Fibroblast of mammary gland (primary cell): ENCODE measurements at places on chromosomes 6 and 20.

- DNase-seq = no peak
Observed at GRCh38 chr6:165390475-165390874, 81.1 kb upstream of the C6orf118 start.

DNA sequence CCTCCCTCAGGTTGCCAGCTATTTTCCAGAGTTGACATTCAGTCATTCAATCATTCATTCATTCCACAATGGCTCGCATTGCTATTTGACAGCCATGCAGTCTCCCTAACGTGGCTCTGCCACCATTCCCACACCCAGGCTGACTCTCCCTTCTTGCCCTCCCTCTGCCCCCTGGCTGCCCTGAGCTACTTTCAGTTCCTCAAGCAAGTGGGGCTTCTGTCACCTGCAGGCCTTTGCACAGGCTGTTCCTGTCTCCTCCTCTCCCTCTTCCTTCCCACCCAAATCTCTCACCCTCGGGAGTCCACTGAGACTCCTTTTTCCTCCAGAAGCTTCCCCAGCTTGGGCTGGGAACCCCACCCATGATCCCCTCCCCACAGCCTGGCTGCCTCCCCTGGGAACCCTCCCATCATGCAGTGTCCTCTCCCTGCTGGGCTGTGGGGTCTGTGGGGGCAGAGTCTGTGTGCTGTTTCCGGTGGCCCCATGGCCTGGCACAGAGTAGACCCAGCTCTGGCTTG is 2.6 kb downstream of the PACSIN1 start:
- DNase-seq = no peak

- DNase-seq = no peak
Observed at GRCh38 chr6:52503323-52503747, 73.5 kb downstream of the TRAM2 start.

DNA sequence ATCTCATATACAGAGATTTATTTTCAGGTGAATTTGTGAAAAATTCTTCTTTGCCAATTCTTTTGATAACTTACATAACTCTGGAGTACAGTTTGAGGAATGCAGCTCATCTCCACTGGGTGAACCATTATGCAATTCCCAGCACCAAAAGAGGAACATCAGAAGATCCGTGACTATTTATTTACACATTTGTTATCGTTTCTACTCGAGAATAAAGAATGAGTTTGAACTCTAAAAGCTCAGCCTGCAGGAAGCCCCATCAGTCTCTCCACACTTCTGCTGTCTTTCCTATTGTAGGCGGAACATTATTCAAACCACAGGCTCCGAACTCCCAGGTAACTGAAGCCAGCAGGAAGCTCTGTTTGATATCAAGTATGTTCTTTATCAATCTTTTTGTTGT is 95.9 kb upstream of the IFNGR1 start:
- DNase-seq = no peak

GRCh38 chr6:108518714-108519576 is 41.8 kb upstream of the FOXO3 start:
- peak; percentile 42 for DNase-seq

- peak; percentile 50 for DNase-seq
Observed at GRCh38 chr6:142943711-142944123, 1.3 kb downstream of the HIVEP2 start.

DNA sequence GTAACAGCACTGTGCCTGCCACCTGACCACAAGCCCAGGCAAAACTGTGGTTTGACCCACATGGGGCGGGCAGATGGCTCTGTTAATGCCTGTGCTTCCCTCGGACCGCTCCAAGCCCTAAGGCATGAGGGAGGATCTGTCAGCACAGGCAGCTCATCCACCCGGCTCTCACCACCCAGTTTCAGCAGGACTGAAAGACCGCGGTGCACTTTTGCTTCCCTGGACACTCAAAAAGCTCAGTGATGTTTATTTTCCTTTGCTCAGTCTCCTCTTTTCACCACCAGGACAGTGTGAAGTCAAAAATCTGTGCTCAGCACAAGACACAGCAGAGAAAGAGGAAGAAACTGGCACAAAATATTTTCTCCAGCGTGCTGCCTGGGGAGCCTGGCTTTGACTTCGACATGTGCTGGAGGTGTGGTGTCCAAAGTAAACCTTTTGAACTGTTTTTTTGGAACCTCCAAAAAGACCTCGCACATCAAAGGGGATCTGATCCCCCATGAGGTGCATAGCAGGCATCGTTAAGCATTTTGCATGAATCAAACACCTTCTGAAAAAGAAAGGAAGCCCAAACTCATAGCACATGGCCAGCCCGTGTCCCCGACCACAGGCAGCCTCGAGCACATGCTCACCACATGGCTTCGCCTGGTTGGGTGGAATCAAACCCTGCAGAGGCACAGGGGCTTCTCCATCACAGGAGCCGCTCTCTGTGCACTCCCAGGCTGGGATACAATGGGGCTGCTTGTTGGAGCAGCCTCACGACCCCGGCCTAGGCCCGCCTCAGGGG is 441.7 kb upstream of the JARID2 start:
- no peak for DNase-seq

GRCh38 chr20:43252761-43253160 is 63.1 kb upstream of the PTPRT start:
- no peak for DNase-seq

GRCh38 chr6:1387876-1388629 is 1.3 kb upstream of the FOXF2 start:
- DNase-seq = no peak

DNA sequence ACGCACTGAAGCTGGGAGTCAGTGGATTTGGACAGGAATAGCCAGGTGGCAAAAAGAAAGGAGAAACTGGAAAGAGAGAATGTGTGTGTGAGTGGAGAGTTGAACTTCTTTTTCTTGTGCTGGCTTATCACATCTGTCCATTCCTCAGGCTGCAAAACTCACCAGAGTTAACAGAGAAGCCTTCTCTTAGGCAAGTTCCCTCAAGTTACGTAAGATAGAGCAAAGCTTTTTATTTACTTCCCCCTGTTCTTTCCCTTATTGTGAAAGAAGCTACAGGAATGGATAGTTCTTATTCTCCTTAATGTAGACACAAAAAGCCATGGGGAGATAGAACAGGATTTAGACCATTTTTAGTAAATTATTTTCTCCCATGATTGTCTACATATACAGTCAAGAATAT is 188.6 kb downstream of the BMP2 start:
- DNase-seq = no peak

- peak; percentile 92 for DNase-seq
Observed at GRCh38 chr20:50655311-50655880, 35.9 kb downstream of the RIPOR3 start.

- no peak for DNase-seq
Observed at GRCh38 chr20:36091561-36092397, 62.8 kb upstream of the EPB41L1 start.

DNA sequence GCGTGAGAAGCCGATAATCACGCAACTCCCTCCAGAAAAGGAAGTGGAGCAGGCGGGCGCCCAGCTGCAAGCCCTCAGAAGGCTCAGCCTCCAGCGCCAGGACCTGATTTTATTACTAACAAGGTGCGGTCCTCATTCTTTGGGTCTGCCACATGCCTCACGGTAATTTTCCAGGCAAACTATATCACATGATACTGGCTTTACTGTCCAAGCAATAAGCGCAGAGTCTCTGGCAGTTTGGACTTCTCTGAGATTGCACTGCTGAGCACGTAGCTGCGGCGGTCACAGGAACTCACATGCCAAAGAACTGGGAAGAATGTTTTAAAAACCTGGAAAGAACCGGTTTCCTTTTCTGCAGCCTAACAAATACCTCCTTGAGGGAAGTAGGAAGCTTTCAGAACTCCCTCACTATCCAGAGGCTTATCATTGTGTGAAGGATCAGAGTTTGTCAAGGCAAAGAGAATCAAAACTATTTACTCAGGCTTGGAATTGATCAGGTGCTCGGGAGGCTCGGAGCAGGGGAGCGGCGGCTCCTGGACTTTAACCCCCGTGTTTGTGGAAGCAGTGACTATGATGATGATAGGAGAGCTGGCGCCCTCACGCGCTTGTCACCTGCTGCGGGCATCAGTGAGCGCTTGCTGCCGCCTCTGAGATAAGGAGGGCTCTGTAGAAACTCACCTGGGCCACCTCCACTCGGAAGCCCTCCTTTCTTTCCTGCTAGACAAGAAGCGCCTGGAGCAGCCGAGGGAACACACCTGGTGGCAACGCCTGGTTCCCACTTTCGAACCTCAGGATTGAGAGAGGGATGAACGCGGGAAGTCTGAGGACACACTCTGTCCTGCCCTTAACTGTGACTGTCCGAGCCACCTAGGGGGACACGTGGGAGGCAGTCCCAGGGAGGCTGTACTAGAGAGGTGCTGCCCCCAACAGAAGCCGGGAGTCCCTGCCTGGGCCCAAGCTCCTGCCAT is 27.2 kb upstream of the SYNJ2 start:
- peak; percentile 29 for DNase-seq

GRCh38 chr6:4574007-4574406 is 202.2 kb upstream of the CDYL start:
- peak; percentile 36 for DNase-seq

DNA sequence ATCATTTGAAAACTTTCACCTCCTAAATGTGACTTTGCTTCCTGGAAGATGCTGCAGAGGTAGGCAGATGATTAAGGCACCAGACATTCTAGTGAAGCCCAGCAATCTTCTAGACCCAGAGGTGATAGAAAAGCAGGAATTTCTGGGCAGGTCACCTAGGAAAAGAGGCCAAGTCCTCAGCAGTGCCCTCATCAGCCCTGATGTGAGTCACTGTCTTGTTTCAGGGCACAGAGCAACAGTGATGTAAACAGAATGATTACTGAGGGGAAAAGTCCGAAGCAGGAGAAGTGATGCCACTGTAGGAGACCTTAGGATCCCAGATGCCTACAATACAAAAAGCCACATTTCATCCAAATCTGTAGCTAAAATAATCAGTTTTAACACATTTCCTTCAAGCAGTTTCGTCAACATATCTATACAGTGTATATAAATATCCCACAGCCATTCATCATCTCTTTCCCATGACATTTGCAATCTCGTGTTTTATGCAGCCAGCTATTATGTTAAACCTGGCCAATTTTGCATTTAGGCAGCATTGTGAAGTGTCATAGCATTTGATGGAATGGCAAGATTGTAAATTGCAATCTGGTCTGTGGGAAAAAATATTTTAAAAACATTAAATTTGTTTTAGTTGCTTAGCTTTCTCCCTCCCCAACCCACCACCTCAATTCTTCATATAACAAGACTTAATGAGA is 401.2 kb upstream of the RNF217 start:
- no peak for DNase-seq

DNA sequence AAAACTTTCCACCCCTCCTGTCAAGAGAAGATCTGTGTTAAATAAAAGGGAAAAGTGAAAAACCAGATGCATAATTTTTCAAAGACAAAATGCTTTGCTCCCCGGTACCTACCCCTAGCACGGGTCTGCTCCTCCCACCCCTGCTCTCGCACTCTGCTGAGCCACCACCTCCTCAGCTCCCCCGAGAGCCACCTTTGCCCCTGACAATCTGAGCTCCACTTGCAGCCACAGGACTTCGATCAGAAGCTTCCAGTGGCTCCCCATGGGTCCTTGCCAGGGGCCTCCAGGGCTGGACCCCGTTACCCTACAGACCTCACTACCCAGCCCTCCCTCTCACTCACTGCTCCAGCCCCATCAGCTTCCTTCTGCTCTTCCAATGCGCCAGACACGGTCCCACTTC is 171.7 kb downstream of the PREX1 start:
- no peak for DNase-seq

GRCh38 chr6:163507965-163508364 is 93.4 kb downstream of the QKI start:
- DNase-seq = no peak

DNA sequence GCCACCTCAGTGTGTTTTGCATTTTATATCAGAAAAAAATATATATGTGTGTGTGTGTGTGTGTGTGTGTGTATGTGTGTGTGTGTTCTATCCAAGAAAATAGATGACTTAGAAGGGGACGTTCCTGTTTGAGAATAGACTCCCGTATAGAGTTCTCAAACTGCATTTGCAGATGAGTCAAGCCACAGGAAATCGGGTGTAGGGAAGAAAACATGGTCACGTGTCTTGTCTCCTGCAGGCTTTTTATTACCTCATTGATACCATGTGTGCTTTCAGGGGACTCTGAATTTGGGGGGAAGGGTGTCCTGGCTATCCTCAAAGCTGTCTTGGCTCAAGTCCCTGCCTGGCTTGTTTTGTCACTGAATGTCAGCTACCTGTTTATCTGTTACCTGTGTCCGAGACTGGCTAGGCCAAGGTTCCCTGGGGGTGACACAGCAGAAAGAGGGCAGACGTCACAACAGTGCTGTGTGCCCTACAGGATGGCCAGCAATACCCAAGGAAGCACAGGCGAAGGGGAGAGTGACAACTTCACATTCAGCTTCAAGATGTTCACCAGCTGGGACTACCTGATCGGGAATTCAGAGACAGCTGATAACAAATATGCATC is 55.7 kb upstream of the NOP56 start:
- DNase-seq = peak; percentile 63

DNA sequence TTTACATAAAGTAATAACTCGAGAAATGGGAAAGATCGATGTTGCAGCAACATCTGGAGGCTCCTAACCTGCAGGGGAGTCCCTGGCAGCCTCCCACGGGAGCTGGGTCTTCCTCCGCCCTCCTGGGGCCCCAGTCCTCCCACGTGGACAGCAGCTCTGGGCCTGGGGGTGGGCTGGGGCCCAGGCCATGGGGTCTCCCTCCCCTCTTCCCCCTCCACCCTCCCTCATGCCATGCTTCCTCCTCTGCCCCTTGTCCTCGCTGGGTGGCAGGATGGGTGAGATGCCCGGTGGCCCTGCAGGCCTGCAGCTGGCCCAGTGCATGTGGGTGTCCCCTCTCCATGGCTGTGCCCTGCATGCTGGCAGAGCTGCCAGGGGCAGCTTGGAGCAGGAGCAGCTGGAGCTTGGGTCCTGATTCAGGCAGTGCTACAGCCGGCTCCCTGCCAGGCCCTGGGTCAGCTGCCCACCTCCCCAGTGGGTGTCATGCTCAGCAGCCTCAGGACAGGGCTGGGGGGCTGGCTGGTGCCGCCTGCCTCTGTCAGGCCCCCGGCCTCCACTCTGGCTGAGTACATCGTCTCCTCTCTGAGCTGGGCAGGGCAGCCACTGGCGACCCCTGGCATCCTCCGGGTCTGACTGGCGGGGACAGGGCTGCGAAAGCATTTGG is 48.9 kb upstream of the BHLHE23 start:
- no peak for DNase-seq

GRCh38 chr6:56663344-56663743 is 20.7 kb upstream of the DST start:
- DNase-seq = peak; percentile 35

GRCh38 chr6:132893772-132894490 is 79.6 kb downstream of the RPS12 start:
- DNase-seq = no peak

DNA sequence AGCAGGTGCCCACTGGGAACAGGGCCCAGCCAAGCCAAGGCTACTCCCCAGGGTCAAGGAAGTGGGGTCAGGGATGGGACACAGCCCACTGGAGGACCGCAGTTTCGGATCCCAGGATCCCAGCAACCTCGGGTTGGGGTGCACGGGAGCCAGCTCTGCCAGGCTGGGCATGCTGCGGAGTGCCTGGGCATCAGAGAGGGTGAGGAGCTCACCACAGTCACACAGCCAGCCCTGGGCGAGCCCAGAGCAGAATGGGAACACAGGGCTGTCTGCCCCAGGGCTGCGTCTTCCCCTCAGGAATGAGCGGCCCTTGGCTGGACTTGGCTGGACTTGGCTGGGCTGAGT is 74.3 kb upstream of the SLCO4A1 start:
- no peak for DNase-seq

- no peak for DNase-seq
Observed at GRCh38 chr6:23394681-23395080, 731.3 kb upstream of the NRSN1 start.
